HT-29 (cell line): ENCODE measurements at places on chromosomes 7 and 10.

DNA sequence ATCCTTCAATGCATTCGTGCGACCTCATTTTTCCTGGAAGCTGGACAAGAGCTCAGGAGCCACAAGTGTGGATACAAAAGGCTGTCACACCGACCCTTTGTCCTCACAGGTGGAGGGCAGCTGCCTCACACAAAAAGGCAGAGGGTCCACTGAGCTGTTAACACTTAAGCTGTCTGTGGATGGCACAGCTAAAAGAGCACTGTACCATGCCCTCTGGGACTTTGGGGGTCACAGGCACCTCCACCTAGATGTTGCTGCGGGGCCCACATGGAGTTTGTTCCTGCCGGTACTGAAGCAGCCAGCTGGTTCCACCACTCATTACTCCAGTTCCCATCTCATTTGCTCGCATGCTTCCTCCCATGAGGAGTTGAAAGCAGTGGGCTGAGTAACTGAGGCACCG is 57.0 kb downstream of the STRA8 start:
- DNase-seq = no peak

DNA sequence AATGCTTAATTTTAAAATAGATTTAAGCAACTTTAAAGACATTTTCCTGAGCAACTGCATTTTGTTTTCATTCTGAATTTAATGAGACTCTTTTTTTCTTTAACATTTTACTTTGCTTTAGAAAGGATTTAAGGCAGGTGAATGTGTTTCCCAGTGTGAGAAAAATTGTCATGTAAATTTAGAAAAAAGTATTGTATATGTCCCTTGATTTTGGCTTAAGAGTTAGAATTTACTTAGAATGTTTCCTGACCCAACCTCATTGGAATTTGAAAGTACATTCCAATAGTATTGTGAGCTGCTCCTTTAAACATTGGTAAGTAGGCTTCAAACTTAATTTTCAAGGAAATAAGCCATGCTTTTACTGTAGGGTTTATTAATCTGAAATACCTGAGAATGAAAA is 110.2 kb downstream of the PTEN start:
- DNase-seq = no peak

- no peak for DNase-seq
These were observed 186.6 kb upstream of the HDAC9 start for GRCh38 chr7:18308938-18309337.

DNA sequence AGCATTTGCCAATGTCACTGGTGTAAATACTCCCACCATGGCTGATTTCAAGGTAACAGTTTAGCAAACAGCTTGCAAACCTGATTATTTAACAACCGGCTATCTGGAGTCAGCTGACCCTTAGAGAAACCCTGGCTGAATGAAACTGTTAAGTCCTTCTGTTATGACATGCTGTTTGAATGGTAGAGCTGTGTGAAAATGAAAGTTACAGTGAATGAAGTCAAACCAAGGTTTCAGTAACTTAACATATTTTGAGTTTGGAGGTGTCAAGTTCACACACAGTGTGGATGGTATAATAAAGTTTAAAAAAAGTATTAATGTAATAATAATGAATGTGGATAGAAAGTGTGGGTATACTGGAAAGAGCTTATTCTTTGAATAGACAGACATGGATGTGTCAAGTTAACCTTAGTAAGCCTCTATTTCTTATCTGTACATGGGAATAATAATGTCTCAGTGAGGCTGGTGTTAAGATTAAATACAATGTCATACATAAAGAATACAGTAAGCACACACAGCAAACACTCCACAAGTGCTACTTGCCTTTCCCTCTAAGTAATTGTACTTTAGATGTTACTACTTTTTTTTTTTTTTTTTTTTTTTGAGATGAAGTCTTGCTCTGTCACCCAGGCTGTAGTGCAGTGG is 150.4 kb downstream of the TAX1BP1 start:
- no peak for DNase-seq

GRCh38 chr10:126979311-126979710 is 74.1 kb downstream of the DOCK1 start:
- DNase-seq = no peak

GRCh38 chr10:35236739-35237138 is 99.6 kb upstream of the CCNY start:
- peak; percentile 27 for DNase-seq

- no peak for DNase-seq
These were observed 8.7 kb upstream of the IL6 start for GRCh38 chr7:22718200-22718711.

GRCh38 chr7:138773817-138774216 is 24.0 kb upstream of the TMEM213 start:
- DNase-seq = peak; percentile 11

DNA sequence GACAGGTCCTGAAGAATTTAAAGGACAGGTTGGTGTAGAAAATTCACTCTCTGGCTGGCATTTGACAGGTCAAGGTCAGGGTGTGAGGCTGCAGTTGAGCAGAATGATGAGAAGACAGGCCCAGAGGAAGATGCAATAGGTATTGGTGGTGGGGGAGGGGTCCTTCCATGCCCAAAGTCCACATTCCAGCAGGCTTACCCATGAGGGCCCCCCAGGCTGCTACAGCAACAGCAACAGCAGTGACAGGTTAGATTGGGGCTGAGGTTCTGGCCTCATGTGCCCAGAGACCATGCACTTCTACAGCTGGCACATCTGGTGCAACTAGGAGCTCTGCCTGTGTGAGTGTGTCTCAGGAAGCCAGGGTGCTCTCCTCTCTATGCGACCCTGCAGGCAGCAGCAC is 223.5 kb upstream of the GHITM start:
- no peak for DNase-seq

GRCh38 chr7:137328373-137329120 is 15.0 kb downstream of the PTN start:
- DNase-seq = no peak

DNA sequence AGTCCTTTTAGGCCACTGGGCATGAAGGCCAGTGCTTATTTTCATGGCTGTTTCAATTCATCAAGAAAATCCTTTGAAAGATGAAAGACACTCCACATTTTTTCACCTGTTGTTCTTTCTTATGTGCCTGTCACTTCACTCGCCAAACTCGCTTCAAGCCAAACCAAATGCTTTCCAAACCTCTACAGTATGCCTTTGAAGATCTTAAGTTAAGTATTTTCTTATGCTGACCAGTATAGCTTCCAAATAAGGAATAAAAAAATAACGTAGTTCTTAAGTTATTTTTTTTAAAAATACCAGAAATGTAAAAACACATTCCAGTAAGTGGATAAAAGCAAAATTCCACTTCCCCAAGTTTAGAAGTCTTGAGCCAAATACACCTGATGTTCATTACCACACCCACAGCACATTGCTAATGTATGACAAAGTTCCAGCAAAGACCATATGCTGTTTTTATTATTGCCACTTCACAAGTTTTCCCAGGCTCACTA is 186.1 kb downstream of the MTERF1 start:
- DNase-seq = no peak

- no peak for DNase-seq
These were observed 1.0 kb downstream of the CACNA2D1 start for GRCh38 chr7:82442492-82443035.

DNA sequence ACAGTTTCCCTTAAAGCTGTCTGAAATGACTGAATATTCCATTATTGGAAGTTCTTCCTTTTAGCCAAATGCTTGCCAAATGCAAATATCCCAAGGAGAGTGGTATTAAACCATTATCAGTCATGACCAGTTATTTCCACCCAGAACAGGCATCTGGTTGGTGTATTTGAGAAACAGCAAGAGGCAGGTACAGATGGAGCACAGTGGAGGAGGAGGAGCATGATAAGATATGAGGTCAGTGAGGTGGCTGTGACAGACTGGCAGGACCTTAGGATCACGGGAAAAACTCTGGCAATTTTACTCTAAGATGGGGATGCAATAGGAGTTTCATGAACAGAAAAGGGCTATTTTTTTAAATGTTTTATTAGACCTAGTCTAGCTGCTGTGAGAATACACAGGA is 6.4 kb downstream of the HEPACAM2 start:
- no peak for DNase-seq

GRCh38 chr10:77989081-77989724 is 40.1 kb downstream of the POLR3A start:
- DNase-seq = no peak

DNA sequence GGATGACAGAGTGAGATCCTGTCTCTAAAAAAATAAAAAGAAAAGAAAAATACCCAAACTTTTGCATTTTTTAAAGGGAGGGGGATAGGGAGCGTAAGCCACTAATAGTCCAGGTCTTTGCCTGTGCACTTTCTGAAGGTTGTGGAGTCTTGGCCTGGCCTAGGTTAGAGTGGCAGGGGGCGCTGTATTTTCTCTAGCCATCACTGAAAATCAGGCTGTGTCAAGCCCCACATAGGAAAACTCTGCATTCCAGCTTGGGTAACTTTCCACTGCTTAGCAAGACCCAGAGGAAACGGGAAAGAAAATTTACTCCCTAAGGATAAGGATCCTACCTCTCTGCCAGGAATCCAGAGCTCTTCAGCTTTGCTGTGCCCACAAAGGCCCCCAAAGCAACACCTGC is 10.5 kb upstream of the PAX4 start:
- no peak for DNase-seq
